ENCODE measurements at places on chromosomes 13 and 19.
A peak's percentile ranks its signal among the peaks of the same experiment; 100 is the strongest.

- H3K36me3 ChIP-seq, result no peaks in the 10 kb centered on the region
- DNase-seq, result no peak
- no peak overlapping the region for H3K4me3 ChIP-seq
- no peaks in the 10 kb centered on the region for H3K27me3 ChIP-seq
Observed at GRCh38 chr13:59690857-59691500, 472.7 kb downstream of the DIAPH3 start.

DNA sequence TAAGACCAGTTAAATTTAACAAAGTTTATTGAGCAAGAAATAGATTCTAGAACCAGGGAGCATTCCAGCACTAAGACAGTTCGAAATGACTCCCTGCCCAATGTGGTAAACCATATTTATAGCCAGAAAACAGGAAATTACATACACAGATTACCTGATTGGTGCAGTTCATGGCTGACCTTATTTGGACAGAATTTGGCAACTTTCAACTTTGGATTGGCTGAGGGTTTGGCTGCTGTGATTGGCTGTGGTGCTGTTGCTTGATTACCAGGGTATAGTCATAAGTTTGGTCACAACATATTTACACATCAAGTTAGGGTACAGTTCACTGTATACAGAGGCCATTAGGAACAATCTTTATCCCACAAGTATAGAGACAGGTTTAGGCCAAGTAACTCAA, 984.8 kb upstream of the MIR17HG start:
- H3K4me1 ChIP-seq, result no peaks in the 10 kb centered on the region
- no peak overlapping the region for H3K27ac ChIP-seq
- H3K36me3 ChIP-seq, result no peaks in the 10 kb centered on the region
- H3K4me3 ChIP-seq, result no peak overlapping the region
- H3K27me3 ChIP-seq, result no peaks in the 10 kb centered on the region

DNA sequence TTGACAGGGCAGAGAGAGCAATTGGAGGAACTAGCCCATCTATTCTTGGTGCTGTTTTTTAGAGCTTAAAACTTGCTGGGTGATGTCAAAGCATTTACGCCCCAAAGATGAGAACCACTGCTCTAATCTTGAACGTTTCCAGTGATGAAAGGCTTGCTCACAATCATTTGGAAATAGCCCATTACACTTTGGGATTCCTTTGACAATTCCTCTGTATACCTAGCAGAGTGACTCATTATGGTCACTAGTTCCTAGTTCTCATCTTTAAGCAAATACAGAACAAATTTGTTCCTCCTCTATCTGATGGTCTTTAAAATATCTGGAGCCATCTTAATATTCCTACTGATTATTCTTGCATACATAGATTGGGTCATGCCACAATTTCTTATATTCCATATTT, 112.3 kb downstream of the GPC6 start:
- H3K4me3 ChIP-seq, result no peak overlapping the region
- no peaks in the 10 kb centered on the region for H3K36me3 ChIP-seq
- H3K27me3 ChIP-seq, result no peaks in the 10 kb centered on the region
- no peaks in the 10 kb centered on the region for H3K4me1 ChIP-seq

DNA sequence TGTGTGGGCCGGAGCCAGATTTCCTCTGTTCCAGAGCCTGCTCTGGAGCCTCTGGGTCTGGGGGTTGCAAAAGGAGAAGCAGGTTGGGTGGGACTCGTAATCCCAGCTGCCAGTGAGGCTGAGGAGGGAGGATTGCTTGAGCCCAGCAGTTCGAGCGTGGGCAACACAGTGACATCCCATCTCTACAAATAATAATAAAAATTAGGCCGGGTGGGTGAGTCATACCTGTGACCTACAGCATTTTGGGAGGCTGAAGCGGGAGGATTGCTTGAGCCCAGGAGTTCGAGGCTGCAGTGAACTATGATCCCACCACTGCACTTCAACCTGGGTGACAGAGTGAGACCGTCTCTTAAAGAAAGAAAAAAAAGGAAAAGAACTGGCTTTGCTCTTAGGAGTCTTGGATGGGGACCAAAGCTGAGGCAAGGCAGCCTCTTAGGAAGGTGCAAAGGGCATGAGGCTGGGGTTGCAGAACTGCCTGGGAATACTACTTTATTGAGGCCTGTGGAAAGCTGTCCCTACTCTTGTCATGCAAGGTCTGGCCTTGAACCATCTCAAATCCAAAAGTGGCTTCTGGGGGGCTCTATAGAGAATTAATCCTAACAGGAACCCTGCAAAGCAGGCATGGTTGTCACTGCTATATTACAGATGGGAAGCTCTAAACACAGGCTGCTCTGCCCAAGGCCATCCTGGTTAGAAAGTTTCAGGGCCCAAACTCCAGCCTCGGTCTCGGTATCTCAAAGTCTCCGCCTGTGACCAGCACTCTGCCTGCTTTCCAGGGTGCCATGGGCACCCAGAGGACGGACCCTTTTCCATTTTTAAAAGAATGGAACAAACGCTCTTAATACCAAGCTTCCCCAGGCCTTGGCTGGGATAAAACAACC, 880 bp upstream of the C19orf12 start:
- H3K4me3 ChIP-seq, result peak overlapping the region; percentile 97
- H3K27me3 ChIP-seq, result no peaks in the 10 kb centered on the region
- peak overlapping the region; percentile 86 for H3K27ac ChIP-seq
- no peaks in the 10 kb centered on the region for H3K36me3 ChIP-seq

GRCh38 chr13:111537843-111538499, 217.5 kb downstream of the TEX29 start:
- no peaks in the 10 kb centered on the region for H3K27me3 ChIP-seq
- DNase-seq, result no peak
- H3K4me1 ChIP-seq, result no peaks in the 10 kb centered on the region
- no peaks in the 10 kb centered on the region for H3K36me3 ChIP-seq
- no peak overlapping the region for H3K4me3 ChIP-seq
- no peak overlapping the region for H3K27ac ChIP-seq

DNA sequence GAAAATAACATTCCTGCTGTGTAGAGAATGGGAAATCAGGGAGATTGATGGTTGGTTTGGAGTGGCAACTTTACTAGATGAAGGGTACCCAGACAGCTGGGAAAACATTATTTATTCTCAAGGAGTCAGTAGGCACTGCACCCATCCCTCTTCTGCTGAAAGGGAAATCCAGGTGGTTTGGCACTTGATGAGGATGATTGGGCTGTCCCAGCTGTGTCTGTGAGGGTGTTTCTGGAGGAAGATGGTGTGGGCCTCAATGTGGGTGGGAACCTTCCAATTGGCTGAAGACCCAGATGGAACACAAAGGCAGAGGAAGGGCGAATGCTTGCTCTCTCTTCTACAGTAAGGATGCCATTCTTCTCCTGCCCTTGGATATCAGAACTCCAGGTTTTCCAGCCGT, 10.4 kb upstream of the SACS start:
- H3K4me1 ChIP-seq, result no peaks in the 10 kb centered on the region
- no peaks in the 10 kb centered on the region for H3K36me3 ChIP-seq
- no peaks in the 10 kb centered on the region for H3K27me3 ChIP-seq
- H3K27ac ChIP-seq, result no peak overlapping the region

DNA sequence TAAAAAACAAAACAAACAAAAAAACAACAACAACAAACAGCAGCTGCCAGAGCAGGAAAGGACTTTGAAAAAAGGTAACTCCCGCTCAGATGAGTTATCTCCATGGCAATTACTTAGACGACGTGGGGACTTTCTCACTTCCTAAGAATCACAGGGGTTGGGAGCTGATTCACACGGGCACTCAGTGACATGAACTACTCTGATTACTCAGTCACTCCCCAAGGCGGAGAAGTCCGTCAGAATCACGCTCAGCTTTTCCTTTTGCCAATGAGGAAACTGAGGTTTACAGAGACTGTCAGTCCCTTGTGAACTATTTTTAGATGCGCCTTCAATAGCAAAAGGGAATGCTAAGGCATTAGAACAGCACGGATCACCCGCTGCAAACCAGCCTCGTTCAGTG, 32.3 kb upstream of the MATK start:
- H3K27me3 ChIP-seq, result no peaks in the 10 kb centered on the region
- peaks cover 2% of the 10 kb centered on the region for H3K4me1 ChIP-seq
- H3K27ac ChIP-seq, result no peak overlapping the region
- H3K36me3 ChIP-seq, result no peaks in the 10 kb centered on the region
- H3K4me3 ChIP-seq, result no peak overlapping the region

All from ovary (tissue), 10 donors.